ENCODE measurements at places on chromosomes 2 and 18. TPM values are rescaled to one million over a fixed set of nuclear protein-coding genes. Genes with fewer than 3 reads are reported as not detected.

RIT2 gene
- polyA plus RNA-seq: not detected

PRKAG3 gene
- polyA plus RNA-seq: not detected

UGT1A7 gene
- polyA plus RNA-seq: 0.74 TPM

GPR39 gene
- polyA plus RNA-seq: 0.10 TPM

Measured in adrenal gland (tissue), 19 donors.